ENCODE measurements at places on chromosomes 6 and 20. TPM values are rescaled to one million over a fixed set of nuclear protein-coding genes. Genes with fewer than 3 reads are reported as not detected.

The KIAA1755 gene
- not detected for total RNA-seq

- H3K27me3 ChIP-seq: no peaks in the 10 kb centered on the region
- H3K36me3 ChIP-seq: no peaks in the 10 kb centered on the region
- DNase-seq: no peak
- no peaks in the 10 kb centered on the region for H3K4me1 ChIP-seq
Observed at GRCh38 chr6:68728159-68728979, 93.3 kb downstream of the ADGRB3 start.

The PSMA7 gene
- 464 TPM for total RNA-seq

DNA sequence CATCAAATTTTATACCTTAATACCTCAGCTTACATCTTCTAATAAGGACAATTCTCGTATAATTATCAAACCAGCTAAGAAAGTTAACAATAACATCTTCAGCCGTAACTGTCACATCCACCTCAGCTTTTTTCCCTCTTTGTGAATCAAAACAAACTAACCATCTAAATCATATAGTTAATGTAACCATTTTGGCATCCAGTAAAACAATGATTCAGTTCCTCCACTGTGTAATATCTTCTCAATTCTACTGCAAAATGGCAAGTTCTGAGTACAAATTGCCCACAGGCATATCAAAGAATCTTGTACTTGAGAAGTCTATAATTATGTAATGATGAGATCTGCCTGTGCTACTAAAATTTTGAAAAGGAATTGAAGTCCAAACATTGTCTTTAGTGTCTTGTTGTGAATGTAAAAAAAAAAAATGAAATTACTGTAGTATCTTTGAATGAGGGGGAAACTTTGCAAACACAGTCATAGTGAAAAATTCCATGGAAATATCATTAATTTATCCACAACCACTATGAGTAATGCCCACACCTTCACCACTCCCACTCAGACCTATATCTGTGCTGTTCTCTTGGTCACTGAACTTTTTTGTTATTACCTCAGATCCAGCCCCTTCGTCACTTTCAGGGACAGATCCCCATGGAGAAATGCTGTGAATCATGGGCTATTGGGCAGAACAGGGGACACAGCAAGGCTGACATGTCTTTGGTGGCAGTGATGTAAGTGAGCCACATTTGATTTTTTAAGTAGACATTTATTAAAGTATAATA, 178.6 kb upstream of the RAB32 start:
- no peak for DNase-seq
- H3K27me3 ChIP-seq: no peaks in the 10 kb centered on the region
- H3K4me1 ChIP-seq: no peaks in the 10 kb centered on the region
- no peak overlapping the region for H3K27ac ChIP-seq
